Forelimb muscle (tissue), 1 donor: ENCODE measurements at places on chromosomes 2 and 18. TPM values are rescaled to one million over a fixed set of nuclear protein-coding genes. Genes with fewer than 3 reads are reported as not detected.

DNA sequence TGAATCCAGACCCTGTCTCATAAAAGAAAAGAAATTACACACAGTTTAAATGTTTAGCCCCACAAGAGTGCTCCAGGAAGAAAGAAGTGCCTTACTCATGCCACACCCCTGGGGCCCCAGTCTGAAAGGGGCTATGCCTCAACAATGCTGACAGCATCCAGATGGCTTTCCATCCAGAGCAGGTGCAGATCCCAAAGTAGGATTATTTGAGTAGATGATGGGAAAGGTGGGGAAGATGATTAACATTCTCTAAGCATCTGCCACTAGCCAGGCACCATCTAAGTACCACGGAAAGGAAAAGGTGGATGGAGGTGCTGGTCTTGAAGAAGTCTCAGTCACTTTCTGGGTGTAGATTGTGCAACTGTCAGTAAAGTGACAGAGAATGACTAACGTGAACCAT lies 16.3 kb downstream of the DPYSL5 start:
- DNase-seq, result no peak

DNA sequence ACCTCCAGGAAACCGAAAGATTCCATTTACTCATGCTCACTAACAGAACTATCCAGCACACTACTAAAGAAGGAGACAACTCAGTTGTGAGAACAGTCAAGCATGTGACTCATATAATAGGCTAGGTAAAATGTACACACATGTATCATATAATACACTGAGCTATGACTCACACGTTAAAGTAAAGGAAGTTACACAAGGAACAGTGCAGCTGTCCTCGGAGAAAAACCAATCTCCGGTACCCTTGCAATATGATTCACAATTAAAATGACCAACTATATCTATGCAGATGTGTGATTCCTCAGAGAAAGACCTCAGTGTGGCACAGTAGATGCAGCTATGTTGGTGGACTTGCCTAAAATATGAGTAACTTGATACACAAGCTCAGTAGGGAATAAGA lies 76.5 kb downstream of the STRN start:
- DNase-seq, result no peak

DNA sequence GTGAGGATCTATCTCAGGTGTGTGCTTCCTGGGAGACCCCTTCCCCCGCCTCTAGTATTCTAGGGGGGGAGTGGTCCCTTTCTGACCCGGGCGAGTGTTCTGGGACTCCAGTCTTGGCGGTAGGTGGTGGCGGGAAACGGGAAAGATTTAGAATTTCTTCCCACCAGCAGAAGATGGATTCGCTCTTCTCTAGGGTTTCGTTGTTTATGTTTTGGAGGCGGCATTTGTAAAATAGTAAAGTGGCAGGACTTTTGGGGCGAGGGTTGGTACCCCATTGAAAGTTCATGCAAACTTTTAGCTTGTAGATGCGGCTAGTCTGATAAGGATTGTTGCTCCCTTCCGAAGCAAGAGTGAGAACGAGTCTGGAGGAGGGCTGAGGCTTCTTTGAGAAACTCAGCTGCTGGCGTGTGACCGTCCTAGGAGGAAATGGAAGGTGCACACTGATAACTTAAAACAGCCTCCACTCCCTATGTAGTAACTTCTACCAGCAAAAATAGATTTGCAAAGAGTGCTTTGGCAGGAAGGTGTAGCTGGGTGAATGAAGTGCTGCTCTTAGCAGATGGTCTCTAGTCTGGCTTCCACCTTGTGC lies 412 bp downstream of the GPD2 start:
- no peak for DNase-seq

DNA sequence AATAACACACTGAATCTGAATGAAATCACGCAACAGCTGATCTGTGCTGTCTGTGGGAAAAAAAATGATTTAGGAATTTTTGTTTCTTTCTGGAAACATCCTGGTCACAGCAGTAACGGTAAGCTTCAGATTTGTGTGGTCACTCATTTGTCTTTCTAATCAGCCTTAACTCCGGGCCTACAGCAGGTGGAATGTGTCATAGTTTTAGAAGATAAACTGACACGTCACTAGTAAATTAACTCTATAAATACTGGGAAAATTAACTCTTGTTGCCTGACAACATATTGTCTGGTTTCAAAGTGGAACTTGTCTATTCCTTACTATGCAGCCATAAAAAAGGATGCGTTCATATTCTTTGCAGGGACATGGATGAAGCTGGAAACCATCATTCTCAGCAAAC lies 58.1 kb upstream of the NCK2 start:
- no peak for DNase-seq

GRCh38 chr2:67215214-67216055 lies 181.7 kb upstream of the ETAA1 start:
- DNase-seq, result no peak

GRCh38 chr2:151899156-151899555 lies 70.9 kb upstream of the ARL5A start:
- DNase-seq, result no peak

- DNase-seq, result no peak
Observed at GRCh38 chr18:74066018-74066417, 81.6 kb downstream of the FBXO15 start.

The ILKAP gene
- polyA plus RNA-seq, result 35.1 TPM
